ENCODE measurements at places on chromosomes 12 and 14. TPM values are rescaled to one million over a fixed set of nuclear protein-coding genes. Genes with fewer than 3 reads are reported as not detected.

DNA sequence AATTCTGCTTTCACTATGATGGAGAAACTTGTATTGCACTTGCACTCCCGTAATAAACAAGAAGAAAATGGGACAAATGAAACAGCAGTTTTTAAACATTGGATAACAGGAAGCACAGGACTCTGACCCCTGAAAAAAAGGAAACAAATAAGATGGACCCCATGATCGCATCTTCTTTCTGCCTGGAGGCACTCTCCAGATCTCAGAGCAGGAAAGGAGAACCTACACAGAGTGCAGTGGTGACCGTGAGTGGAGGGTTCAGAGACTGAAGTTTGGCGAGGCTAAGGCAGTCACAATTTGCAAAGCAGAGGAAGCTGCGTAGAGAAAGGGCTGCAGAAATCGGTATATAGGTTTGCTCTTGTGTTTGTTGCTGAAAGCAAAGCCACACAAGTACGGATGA lies 6.1 kb upstream of the FGF6 start:
- DNase-seq = no peak

- DNase-seq = no peak
Measured at GRCh38 chr14:99662846-99663245, 17.9 kb downstream of the HHIPL1 start.

DNA sequence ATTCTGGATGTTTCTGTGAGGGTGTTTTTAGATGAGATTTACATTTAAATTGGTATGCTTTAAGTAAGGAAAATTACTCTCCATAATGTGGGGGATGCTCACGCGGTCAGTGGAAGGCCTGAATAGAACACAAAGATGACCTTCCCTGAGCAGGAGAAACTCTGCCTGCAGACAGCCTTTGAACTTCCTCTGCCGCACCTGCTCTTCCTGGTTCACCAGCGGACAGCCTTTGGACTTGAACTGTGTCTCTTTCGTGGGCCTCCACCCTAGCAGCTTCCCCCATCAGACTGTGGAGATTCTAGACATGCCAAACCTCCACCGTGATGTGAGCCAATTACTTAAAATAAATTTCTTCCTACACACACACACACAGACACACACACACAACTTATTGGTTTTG lies 210.7 kb downstream of the EFCAB11 start:
- DNase-seq = no peak

DNA sequence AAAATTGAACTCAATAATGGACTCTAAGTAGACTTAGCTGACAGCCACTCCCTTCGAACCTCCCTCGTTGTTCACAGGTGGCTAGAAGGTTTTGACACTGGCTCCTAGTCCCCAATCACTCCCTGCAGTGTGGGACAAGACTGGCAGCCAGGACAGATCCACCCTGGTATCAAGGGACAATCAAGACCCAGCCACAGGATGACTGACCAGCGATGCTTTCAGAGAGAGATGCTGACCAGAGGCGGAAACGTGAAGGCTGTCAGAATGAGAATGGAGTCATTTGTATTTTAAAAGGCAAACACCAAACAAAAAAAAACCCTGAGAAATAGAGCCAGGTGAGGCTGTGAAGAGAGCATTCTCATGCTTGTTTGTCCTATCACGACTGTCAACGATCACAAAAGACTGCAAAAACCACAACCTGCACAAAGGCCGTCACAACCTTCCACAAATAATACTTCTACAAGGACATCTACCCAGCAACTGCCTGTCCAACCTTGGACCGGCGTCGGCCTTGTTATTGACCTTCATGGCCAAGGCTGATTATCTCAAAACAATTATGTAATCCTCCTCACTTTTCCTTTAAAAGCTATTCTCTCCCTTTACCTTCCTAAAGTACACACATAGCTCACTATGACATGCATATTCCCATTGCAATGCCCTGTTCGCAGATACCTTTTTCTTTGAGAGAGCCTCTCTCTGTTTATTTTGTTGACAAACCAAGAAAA lies 13.2 kb downstream of the EIF5 start:
- no peak for DNase-seq

- DNase-seq = no peak
Measured at GRCh38 chr14:93025055-93025454, 90.7 kb downstream of the ITPK1 start.

- DNase-seq = no peak
Measured at GRCh38 chr12:55074806-55075205, 51.4 kb upstream of the OR9K2 start.

DNA sequence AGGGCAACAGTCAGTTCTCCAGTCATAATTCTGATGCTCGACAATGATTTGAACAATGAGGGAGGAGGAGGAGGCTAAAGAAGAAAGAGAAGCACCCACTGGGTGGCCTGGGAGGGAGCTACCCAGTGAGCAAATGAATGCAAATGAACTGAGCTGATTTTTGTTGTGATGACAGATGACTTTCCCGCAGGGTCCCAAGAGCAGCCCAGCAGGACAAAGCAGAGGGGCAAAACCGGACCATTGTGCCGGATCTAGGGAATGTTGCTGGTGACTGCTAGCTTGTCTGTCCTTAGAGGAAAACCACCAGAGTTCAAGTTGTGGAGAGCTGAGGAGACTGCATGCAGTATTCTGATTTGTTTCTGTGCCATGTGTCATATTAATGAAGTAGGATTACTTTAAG lies 162.8 kb downstream of the MON2 start:
- no peak for DNase-seq

DNA sequence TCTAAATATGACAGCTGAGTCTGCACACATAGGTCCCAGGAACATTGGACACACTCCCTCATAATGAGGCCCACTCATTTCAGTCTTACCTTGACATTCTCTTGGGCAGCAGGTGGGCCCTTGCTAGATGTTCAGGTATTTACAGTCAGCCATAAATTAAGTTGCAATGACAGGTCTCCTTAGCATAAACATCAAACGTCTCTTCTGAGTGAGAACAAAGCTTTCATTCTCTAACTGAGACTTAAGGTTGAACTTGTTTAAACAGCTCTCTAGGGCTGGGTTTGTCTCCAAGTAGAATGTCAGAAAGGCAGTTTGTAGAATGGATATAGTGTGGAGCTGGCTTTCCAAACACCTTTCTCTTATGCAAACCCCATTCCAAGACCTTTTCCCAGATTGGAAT lies 10.3 kb downstream of the ACVR1B start:
- no peak for DNase-seq

DNA sequence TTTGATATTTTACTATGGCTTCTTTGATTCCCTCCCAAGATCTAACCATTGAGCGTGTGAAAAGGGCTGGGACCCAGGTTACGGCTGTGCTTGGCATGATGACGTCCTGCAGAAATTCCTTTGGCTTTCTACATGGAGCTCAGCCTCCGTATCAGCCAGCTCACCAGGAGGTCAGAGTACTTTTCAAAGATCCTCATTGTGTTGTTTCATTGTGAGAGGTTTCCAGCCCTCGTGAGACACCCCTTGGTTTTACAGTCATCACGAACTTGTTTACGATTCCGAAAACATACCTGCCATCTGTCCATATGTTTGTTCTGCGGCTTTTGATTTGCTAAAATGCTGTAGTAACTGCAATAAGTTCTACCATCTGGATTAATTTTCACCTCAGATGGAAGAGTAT lies 453.1 kb downstream of the TMEM121 start:
- no peak for DNase-seq

FOXG1 gene
- total RNA-seq = not detected

OR10A7 gene
- total RNA-seq = not detected

- peak; percentile 59 for DNase-seq
Measured at GRCh38 chr14:104545942-104546501, 33.5 kb upstream of the C14orf180 start.

SLC5A8 gene
- total RNA-seq = not detected

LRIG3 gene
- total RNA-seq = 60.5 TPM

GRCh38 chr12:39807043-39807442 lies 187.4 kb upstream of the ABCD2 start:
- DNase-seq = no peak

PIWIL1 gene
- not detected for total RNA-seq

GRCh38 chr14:74614508-74615495 lies 2.8 kb upstream of the LTBP2 start:
- no peak for DNase-seq

DNA sequence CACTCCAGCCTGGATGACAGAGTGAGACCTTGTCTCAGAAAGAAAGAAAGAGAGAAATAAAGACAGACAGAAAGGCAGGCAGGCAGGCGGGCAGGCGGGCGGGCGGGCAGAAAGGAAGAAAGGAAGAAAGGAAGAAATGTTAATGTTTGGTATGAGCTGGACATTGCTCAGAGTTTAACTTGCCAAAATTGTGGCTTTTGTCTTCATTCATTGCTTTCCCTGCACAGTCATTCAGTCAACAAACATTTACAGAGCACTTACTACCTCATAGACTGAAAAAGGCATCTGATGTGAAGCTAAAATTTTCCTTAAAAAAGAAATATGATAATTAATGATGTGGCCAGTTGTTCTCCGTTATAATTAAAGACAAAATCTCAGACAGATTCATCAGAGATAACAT lies 247.1 kb downstream of the SPTSSA start:
- DNase-seq = no peak

DNA sequence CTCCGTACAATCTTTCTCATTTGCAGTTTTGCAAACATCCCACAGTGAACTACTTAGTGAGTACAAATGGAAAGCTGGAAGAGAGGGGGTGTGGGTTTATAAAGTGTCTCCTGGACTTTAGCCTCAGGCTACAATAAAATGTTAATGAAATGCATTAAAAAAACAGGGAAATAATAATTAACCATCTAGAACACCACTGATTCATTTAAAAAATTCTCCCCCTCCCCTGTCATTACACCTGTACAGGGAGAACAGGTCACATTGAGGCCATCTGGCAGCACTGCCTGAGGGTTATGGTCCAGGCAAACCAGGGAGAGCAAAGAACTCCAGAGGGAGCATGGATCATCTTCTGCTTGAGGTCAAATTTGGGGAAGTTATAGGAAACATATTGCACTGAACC lies 96.3 kb downstream of the TSPAN8 start:
- DNase-seq = no peak

DNA sequence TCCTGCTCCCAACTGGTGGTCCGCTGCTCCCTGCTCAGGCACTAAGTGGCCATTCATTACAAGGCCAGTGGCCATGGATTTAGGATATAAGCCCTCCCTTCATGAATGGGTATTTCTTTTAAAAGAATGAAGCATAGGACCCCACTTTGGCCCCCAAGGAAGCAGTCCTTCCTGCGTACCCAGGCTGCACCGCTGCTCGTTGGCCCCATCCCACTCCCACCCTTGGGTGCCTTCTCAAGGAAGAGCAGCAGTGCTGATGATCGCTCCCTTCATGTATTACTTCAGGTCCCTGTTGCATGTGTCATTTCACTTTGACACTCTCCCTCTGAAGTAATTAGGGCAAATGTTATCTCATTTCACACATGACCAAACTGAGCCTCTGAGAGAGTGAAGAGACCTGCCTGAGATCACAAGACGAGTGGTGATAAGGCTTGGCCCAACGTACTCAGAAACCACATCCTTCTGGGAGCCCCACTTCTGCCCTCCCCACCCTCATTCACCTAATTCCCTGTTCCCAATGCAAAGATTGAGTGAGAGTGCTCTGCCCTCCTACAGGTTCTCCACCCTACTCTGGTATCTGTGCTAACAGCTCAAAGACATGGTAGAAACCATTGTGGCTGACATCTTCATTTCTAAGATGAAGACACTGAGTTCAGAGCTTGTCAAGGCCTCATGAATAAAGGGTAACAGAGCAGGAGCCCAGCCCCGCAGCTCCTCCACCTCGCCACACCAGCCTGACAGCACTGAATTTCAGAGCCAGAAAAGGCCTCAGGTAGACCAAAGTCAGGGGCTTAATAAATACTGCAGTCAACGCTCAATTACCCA lies 10.3 kb upstream of the KRT2 start:
- DNase-seq = no peak

- DNase-seq = no peak
Measured at GRCh38 chr12:31226639-31227038, 99.3 kb downstream of the SINHCAF start.

GRCh38 chr14:100056964-100057795 lies 8.0 kb upstream of the EVL start:
- no peak for DNase-seq

DNA sequence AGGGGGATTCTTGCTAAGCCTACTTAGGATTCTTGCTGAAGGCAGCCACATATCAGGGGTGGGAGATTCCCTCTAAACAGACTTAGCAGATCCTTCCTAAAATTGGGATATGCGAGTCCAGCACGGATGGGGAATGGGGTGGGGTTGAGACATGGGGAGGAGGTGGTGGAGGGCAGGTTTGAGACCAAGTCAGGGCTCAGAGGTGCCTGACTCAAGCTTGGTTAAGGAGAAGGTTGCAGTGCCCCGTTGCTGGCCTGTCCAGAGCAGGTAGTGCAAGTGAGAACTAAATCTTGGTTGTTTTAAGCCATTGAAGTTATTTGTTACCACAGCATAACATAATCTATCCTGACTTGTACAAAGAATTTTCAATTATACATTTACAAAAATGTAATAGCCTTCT lies 359.7 kb downstream of the AACS start:
- DNase-seq = no peak

HNF1A gene
- not detected for total RNA-seq

GRCh38 chr14:96830946-96831345 lies 33.8 kb downstream of the VRK1 start:
- no peak for DNase-seq

- peak; percentile 85 for DNase-seq
Measured at GRCh38 chr14:75476274-75476995, 45.8 kb upstream of the BATF start.

GRCh38 chr12:75712223-75712622 lies 200.8 kb upstream of the KRR1 start:
- no peak for DNase-seq

DNA sequence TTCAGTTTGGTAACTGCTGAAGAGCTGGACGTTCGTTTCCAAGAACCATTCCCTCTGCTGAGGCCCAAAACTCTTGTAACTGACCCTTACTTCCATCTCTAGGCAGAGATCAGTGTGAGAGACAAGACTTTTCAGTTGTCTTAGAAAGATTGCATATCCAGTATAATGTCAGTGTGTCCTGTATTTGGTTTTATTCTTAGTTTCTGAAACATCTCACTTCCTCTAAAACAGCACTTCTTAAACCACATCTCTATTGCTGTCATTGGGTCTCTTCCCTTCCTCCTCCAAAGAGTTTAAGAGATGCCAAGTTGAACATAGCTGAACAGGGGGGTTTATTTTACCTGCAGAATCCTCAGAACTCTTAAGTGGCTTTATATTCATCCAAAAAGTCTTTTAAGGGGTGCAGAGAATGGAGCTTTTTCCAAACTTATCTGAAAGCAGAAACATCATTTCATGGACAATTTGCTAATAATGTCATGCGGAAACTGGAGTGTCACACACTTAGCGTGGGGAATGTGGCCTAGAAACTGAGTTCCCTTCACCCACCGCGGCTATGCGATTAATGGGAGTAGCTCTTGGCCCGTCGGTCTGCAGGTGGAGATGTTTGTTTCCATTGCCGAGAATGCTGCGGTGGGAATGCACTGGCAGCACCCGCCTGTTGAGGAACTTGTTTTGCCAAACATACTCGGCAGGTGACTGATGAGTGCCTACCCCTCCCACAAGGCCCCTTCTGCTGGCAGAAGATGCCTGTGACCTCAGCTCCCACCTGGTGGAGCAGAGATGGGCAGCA lies 148.2 kb downstream of the ADGRD1 start:
- peak; percentile 33 for DNase-seq

ZNF384 gene
- total RNA-seq = 28.5 TPM

- DNase-seq = no peak
Measured at GRCh38 chr12:80142640-80143039, 43.3 kb downstream of the OTOGL start.

STX2 gene
- 42.5 TPM for total RNA-seq

GPR68 gene
- 0.95 TPM for total RNA-seq

MORN3 gene
- total RNA-seq = not detected

- DNase-seq = no peak
Measured at GRCh38 chr12:115683240-115683780, 594.2 kb downstream of the MED13L start.

TMPRSS12 gene
- total RNA-seq = not detected

- no peak for DNase-seq
Measured at GRCh38 chr12:88638966-88639760, 58.9 kb upstream of the KITLG start.

AMN gene
- not detected for total RNA-seq

Measured in sigmoid colon (tissue), 7 donors.